ENCODE measurements at places on chromosomes 3 and 15. TPM values are rescaled to one million over a fixed set of nuclear protein-coding genes. Genes with fewer than 3 reads are reported as not detected.

PATL2 gene
- not detected for total RNA-seq

CACNA2D3 gene
- total RNA-seq = not detected

TIMP4 gene
- total RNA-seq = 13.1 TPM

SEMA3B gene
- total RNA-seq = 10.6 TPM

C3orf52 gene
- 2.9 TPM for total RNA-seq

EPHB1 gene
- total RNA-seq = 0.34 TPM

CCR2 gene
- not detected for total RNA-seq
